ENCODE measurements at places on chromosomes 4 and X. TPM values are rescaled to one million over a fixed set of nuclear protein-coding genes. Genes with fewer than 3 reads are reported as not detected.

The ARX gene
- not detected for total RNA-seq

The ZMAT1 gene
- total RNA-seq, result not detected

- DNase-seq, result no peak
Observed at GRCh38 chr4:127783955-127784770, 2.0 kb downstream of the HSPA4L start.

DNA sequence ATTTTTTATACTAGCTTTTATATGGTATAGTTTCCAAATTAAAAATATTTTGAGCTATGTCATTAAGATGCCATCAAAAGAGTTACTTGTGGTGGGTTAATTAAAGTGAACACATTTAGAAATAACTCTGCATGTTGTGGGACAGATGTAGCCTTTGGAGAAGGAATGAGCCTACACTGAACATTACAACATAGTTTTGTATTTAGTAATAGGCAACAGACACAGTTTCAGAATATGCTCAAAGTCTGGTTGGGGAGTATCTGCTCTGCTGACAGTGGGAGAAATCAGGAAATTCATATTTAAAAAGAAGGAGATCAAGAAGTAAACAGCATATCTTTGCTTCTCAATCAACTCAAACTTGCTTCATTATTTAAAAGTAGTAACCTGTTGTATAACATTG, 23.7 kb downstream of the EMCN start:
- no peak for DNase-seq

- DNase-seq, result no peak
Observed at GRCh38 chr4:85151786-85152185, 185.3 kb upstream of the WDFY3 start.

The MUC7 gene
- total RNA-seq, result not detected

- no peak for DNase-seq
Observed at GRCh38 chr4:143369552-143369951, 32.9 kb downstream of the GAB1 start.

The LRCH2 gene
- total RNA-seq, result not detected

The SH3D19 gene
- total RNA-seq, result 4.3 TPM

Data from RPMI7951 (cell line).